Foreskin keratinocyte (primary cell): ENCODE measurements at places on chromosomes 6 and 20.

DNA sequence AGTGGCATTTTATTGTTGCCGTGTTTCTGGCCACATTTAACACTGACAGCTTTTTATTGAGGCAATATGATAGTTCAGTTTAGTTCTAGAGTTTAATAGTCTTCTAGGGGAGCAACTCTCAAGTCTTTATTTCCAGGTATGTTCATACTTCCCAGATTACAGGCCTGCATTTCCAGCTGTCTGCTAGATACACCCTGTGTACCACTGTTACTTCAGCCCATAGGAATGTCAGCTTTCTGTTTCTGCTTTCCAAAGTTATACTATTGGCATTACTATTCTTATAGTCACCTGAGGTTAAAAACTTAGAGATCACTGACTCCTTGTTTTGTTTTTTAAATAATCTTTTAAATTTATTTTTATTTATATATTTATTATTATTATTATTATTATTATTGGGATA, 7.6 kb downstream of the ZNF451 start:
- DNase-seq, result peak; percentile 23

DNA sequence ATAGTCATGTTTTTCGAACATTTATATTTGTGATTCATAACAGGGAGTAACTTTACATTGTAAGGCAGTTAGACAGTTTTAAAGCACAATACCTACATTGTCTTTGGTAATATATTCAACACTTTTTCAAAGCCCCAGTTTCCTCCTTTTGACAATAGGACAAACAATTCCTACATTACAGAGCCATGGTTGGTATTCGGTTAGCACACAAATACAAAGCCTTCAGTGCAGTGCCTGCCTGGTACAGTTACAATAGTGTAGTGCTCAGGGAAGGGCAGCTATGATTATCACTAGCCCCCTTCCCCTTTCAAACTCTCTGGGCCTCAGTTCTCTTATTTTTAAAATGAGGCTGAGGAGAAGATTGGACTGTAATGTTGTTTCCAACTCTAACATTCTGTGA, 207.8 kb downstream of the TPBG start:
- no peak for DNase-seq

GRCh38 chr20:59733351-59733750, 129.0 kb downstream of the PHACTR3 start:
- no peak for DNase-seq

- DNase-seq, result no peak
These were observed 545.6 kb downstream of the C6orf118 start for GRCh38 chr6:164763788-164764187.

- DNase-seq, result no peak
These were observed 76.7 kb downstream of the PREX1 start for GRCh38 chr20:48750941-48751635.

DNA sequence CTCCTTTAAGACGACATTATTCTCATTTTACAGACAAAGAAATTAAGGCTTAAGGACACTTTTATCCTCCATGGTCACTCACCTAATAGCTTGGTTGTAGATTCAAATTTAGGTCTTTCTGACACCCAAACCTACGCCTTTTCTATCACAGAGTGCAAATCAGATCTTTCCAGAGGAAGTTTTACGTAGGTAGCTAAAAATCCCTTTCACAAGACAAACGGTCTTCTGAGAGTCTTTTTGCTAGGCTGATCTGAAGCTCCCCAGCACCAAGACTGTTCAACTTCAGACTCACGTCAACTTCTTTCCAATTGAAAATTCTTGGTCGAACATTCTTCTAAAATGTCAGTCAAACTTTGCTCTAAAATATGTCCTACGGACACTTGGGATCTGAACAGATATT, 46.5 kb downstream of the BLOC1S5 start:
- no peak for DNase-seq

DNA sequence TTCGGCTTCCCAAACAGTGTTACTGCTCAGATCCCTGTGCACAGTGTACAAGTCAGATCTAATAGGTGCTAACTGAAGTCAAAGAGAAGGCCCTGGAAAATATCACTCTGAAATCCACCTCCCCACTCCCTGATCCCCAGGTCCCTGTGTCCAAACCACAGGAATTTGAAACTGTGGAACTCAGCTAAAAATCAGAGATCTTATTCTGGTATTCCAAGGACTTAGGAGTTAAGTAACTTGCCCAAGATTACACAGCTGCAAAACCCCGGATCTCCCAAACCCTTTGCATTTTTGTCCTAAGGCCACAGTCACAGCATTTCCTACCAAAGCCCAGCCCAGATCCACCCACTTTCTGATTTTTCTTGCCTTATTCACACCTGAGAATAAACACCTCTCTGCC, 32.3 kb upstream of the SLC23A2 start:
- DNase-seq, result peak; percentile 37

DNA sequence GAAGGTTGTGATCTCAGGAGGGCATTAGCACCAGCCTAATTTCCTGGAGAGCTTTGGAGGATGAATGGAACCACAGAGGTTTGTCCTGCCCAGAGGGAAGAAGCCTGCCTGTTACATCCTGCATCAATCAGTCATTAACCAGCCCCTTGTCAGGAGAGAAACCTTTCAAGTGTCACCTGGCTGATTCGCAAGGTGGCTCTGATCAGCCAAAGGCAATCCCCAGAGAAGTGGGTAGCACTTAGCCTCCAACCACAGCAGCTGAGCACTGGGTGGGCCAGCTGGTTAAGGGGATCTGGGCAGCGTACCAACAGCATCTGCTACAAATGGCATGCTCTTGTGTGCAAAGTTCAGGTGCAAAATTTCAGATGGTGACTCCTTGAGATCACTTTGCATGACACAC, 26.9 kb downstream of the ANKEF1 start:
- DNase-seq, result no peak

DNA sequence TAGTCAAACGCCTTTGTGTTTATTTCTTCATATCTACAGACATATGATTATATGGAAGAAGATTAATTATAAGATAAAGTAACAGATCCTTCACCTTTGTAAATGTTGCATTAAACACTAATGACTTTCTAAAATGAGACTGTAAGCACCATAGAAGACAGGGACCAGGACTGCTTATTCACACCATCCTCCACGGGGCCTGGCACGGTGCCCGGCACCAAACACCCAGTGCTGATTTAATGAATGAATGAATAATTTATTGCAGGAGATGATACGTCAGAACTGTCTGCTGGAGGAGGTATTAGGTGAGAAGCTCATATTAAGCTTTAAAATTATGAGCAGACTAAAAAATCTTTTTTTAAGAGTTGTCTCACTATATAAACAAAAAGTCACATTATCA, 88.3 kb downstream of the SLX4IP start:
- no peak for DNase-seq

GRCh38 chr6:34656378-34657036, 40.1 kb downstream of the ILRUN start:
- no peak for DNase-seq

DNA sequence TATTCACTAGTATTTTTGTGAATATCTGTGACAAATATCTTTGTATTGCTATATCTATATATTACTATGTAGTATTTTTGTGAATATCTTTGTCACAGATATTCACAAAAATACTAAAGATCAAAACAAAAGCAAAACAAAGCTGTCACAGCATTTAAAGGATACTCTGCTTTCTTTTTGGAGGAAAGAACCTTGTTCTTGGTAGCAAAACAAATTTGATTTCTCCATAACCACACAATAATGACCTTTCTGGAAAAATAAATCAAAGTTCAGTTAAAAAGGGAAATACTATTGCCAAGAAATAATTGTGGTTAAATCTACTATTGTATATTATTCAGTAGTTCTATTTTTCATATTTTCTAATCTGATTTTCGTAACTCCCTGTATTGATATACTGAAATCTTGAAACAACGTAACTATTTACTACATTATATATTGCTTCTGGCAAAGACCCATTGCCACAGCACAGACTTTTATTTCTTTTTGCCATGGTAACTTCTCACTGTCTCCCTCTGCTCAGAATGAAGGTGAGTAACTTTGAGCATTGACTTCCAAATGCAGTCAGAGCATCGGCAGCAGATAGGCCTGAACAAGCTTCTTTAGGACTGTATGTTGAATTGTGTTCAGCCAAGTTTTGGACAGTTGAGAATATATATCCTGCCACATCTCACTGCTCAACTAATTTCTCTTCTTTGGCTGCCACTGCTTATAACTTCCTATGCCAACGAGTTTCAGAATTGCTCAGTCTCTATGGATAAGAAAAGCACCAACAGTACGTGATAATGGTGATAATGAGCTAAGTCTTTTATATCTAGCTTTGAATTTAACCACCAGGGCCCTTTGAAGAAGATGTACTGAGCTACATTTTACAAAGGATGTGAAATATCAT, 1097.2 kb upstream of the GJE1 start:
- peak; percentile 29 for DNase-seq

- no peak for DNase-seq
These were observed 80.2 kb downstream of the PREP start for GRCh38 chr6:105322499-105323225.

GRCh38 chr6:144434308-144434990, 149.3 kb downstream of the UTRN start:
- peak; percentile 75 for DNase-seq

GRCh38 chr6:36169023-36170007, 27.2 kb upstream of the BRPF3 start:
- DNase-seq, result no peak

DNA sequence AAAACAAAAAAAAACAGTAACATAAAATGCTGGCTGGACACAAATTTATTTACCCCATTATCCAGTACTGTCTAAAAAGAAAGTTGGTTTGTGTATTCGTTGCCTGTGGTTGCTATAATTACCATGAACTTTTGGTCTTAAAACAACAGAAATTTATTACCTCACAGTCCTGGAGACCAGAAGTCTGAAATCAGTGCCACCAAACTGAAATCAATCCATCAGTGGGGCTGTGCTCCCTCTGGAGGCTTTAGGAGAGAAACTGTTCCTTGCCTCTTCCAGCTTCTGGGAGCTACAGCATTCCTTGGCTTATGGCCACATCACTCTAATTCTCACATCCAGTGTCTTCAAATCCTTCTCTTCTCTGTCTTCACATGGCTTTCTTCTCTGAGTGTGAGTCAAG, 79.4 kb downstream of the SNX5 start:
- no peak for DNase-seq

DNA sequence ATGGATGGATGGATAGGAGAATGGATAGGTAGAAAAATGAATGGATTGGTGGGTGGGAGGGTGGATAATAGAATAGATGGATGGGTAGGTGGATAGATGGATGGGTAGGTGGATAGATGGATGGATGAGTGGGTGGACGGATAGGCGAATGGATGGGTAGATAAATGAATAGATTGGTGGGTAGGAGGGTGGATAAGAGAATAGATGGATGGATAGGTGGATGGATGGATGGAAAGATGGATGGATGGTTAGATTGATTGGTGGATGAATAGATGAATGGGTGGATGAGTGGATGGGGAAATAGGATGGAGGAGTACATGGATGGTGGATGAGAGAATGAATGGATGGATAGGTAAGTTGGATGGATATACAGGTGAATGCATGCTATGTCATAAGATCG, 110.5 kb downstream of the CEBPB start:
- no peak for DNase-seq
